ENCODE measurements at places on chromosomes 1 and 21. TPM values are rescaled to one million over a fixed set of nuclear protein-coding genes. Genes with fewer than 3 reads are reported as not detected.

Gene MECR
- total RNA-seq = 11.2 TPM

Gene RGSL1
- total RNA-seq = not detected

Gene TLR5
- 0.41 TPM for total RNA-seq

Gene CFAP141
- not detected for total RNA-seq

Gene OR2T33
- total RNA-seq = not detected

Gene AMY1A
- not detected for total RNA-seq

Gene SPRR2G
- total RNA-seq = not detected

Gene CNIH3
- 5.4 TPM for total RNA-seq

Gene VWA5B1
- not detected for total RNA-seq

Gene TTC39A
- total RNA-seq = 0.38 TPM

Gene AKR7A3
- total RNA-seq = 1.1 TPM

Gene THRAP3
- total RNA-seq = 110 TPM

Gene DCDC2B
- total RNA-seq = not detected

Gene FCRL2
- total RNA-seq = 1.1 TPM

Gene FHAD1
- 1.7 TPM for total RNA-seq

Gene ROR1
- total RNA-seq = 0.35 TPM

Gene BRDT
- not detected for total RNA-seq

Gene OR10J4
- not detected for total RNA-seq

Gene SPATA1
- total RNA-seq = 0.63 TPM

Gene HSPB7
- total RNA-seq = not detected

Gene TMIGD3
- total RNA-seq = not detected

Gene AJAP1
- not detected for total RNA-seq

Gene OSCP1
- total RNA-seq = not detected

Gene ST3GAL3
- total RNA-seq = 22.2 TPM

Gene EPHA8
- not detected for total RNA-seq

Gene RASAL2
- 0.16 TPM for total RNA-seq

Gene CTSE
- total RNA-seq = not detected

Gene DTL
- 3.3 TPM for total RNA-seq

Gene CENPL
- 10.0 TPM for total RNA-seq

Gene CLCA1
- total RNA-seq = not detected

Gene B3GALT5
- total RNA-seq = not detected

Gene DEPDC1
- total RNA-seq = not detected

Gene GJA9
- total RNA-seq = not detected

Gene LRRC39
- 3.2 TPM for total RNA-seq

Gene ADCY10
- 1.00 TPM for total RNA-seq

Gene HCRTR1
- total RNA-seq = not detected

Gene RYR2
- 0.13 TPM for total RNA-seq

Gene ELF3
- 2.0 TPM for total RNA-seq

Gene AGBL4
- total RNA-seq = not detected

Gene MTARC2
- 0.45 TPM for total RNA-seq

Gene RIPK4
- total RNA-seq = not detected
